ENCODE measurements at places on chromosomes 3 and 15.

DNA sequence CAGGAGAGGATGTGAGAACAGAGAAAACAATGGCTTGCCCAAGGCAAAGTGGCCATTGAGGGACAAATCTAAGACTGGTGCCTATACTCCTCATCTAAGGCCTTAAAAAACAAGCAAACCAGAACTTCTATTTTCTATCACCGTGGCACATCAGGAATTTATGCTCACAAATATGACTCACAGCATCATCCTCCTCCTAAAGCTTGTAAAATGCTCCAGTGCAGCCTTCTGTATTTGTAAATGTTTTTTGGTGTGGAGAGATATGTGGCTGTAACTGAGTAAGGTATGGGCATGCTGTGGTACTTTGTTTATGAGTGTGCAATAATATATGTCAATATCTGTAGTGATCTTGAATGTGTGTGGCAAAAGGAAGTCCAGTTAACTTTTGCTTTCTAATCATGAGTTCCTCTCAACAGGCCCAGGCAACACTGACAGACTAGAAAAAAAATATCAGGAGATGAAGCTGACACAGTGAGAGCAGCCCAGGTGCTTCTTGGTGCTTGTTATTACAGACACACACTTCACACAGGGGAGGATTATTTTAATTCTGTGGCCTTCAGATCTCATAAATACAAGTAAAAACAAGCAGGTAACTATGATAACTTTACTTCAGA lies 60.3 kb downstream of the CTNNB1 start:
- DNase-seq: no peak

DNA sequence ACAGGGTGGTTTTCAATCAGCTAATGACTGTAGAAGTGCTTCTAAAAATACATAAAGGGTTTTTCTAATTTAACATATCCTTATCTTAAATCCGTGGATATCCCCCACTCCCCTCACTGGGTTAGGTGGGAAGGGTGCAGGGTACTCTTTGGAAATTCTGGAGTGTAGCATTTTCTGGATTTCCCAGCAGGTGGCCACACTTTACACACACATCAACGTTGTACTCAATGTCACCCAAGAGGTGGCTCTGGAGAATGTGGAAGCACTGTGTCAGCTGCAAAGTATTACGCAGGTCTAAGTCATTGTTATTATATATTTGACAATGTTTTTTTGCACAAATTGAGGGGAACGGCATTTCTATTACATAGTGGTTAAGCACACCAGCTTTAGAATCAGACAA lies 168.8 kb downstream of the CHDH start:
- peak; percentile 2 for DNase-seq

DNA sequence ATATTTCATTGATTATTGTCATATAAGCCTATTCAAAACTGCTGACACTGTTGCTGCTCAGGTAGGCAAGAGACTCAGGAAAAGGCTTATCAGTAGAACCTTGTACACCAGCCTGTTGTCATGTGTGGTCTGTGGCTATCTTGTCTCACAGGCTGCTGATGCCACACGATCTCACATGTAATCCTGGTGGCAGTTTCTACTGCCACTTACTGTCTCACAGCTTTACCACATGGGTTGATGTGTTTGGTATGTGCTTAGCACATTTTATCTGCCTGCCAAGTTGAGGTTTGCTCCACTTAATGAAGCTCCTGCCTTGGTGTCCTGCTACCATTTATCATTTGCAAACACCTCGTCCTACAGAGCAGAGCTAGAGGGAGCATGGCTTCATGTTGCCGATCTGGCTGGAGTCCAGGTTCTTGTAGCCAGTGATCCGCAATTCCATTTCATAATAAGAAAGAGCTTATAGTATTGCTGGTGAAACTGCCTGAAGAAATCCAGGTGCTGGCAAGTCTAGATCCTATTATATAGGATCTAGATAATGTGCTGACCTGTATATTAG lies 637.9 kb downstream of the NLGN1 start:
- DNase-seq: peak; percentile 65

DNA sequence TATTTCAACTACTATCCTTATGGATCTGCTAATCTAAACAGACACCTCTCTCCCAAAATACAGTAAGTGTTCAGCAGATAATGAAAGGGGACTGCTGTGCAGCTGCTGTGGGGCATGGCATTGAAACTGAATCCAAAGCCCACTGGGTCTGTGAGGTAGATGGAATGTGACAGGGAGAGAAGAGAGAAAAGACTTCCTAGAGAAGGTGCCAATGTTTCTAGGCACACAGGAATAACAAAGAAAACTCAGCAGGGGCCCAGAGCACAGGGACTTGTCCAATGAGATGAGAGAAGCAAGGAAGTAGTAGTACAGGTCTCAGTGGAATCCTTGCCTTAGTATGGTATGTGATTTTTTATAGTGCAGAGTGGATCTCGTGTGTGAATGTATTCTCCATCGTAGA lies 457.8 kb downstream of the IL5RA start:
- DNase-seq: no peak

DNA sequence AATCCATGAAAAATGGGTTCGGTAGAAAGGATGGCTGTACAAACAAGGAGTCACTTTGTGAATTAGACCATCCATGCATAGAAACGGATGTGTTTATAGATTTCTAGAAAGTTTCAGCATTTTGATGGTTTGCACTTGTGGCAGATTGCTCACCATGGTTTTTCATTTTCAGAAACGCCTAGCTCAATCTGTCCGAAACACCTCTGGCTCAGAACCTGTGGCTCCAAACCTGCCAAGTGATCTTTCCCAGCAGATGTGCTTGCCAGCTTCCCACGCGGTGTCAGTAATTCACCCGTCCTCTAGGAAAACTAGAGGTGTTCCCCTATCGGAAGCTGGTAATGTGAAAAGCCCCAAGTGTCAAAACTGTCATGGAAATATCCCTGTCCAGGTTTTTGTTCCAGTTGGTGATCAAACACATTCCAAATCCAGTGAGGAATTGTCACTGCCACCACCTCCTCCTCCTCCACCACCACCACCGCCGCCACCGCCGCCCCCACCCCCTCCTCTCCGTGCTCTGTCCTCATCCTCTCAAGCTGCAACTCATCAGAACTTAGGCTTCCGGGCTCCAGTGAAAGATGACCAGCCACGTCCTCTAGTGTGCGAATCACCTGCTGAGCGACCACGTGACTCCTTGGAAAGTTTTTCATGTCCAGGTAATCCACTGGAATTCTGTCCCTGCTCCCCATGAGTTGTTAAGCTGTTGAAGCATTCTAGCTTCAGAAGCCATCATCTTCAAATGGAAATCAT lies 21.2 kb downstream of the WHAMM start:
- DNase-seq: no peak

- DNase-seq: no peak
Observed at GRCh38 chr3:159265705-159266104, 463.9 kb downstream of the MFSD1 start.
